Activated gamma-delta T cell treated with Interleukin-2 at 50 U/mL for 16 hours (primary cell): ENCODE measurements at places on chromosomes 3 and 15.

GRCh38 chr3:153180860-153181372, 18.9 kb downstream of the RAP2B start:
- no peak for DNase-seq

DNA sequence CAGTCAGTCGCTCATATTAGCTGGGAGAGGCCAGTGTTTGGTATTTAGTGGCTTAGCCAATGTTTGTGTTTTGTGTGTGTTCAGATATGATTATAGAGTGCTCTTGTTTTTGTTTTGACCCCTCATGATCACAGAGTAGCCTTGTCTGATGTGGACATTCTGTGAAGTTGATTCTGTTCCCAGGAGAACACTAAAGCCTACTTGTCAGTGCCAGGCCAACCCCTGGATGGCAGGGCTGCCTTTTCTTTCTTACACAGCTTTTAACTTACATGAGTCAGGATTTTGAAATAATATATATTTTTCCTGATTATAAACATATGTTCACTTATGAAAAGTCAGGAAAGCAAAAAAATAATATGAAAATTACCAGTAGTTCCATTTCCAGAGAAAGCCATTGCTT, 11.9 kb downstream of the CFAP161 start:
- no peak for DNase-seq

DNA sequence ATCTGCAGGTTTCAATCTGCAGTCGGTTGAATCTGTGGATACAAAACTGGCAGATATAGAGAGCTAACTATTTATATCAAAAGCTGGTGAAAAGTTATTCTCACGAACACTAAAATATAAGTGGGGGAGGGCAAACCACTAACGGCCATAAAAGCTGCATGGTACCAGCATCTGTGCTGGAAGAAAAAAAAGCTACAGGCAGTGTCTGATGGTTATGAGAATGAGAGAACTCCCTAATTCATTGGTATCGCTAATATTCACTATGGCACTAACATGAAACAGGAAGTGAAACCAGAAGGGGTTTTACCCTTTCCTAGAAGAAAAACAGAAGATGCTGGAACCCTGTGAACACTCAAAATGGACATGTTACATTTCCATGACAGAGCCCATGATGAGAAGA, 15.9 kb downstream of the CEP70 start:
- no peak for DNase-seq

GRCh38 chr3:140225996-140226395, 291.0 kb downstream of the CLSTN2 start:
- DNase-seq: no peak

DNA sequence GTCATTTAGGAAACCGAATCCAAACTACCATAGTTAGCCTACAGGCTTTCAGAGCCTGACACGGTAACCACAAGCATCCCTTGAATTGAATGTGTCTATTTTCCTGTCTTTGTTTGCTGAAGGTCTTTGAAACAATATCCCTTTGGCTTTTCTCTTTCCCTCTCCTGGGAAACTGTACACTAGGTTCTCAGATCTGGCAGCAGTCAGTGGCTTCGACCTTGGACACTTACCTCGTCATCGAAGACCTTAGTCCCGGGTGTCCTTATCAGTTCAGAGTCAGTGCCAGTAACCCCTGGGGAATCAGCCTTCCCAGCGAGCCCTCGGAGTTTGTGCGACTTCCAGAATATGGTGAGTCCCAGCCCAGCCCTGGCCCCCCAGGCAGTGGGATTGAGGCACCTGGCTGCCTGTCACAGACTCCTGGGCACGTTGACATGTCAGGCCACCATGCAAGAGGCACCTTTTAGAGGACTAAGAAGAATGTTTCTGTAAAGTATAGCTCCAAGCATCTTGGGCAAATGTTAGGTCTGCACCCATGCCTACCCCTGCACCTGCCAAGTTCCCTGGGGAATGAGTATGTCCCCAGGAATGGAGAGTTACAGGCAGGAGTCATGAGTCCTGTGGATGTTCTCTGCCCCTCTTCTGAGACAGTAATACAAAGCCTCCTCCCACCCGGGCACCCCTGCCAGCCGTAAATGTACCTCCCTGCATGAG, 30.4 kb upstream of the UMPS start:
- DNase-seq: no peak

- DNase-seq: no peak
Measured at GRCh38 chr3:88033079-88033478, 25.7 kb downstream of the CGGBP1 start.

DNA sequence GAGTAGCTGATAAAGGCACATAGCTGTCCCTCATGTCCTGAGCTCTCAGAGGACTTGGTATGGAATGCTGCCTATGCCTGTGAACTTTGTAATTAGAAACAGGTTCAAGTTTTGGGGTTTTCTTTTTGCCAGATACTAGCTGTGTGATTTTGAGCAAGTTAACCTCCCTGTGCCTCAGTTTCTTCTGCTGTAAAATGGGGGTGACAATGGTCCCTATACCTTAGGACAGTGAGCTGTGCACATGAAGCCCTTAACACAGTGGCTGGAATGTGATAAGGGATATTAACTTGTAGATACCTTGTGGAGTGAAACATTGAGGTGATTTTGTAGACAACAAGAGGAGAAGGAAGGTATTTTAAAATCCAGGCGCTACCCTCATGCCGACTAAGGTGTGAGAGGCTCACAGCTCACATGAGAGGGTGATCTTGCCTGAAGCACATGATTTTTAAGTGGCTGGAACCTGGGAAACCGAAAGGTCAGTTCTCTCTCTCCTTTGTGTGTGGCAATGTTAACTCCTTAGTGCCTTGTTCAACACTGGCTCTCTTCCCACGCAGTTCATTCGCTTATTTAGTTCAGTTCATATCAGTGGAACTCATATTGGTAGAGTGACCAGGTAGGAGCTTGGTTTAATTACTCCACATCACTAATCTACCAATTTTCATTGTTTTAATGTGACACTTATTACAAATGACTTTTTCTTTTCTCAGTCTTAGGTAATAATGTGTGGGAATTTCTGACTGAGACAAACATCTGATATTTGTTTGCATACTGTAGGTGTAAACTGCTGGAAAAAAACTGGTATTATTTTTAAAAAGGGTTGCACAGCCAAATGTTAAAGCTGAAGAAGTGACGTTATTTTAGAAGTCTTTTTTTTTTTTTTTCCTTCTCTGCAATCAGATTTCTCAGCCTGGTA, 236.2 kb downstream of the ITPR1 start:
- DNase-seq: no peak

DNA sequence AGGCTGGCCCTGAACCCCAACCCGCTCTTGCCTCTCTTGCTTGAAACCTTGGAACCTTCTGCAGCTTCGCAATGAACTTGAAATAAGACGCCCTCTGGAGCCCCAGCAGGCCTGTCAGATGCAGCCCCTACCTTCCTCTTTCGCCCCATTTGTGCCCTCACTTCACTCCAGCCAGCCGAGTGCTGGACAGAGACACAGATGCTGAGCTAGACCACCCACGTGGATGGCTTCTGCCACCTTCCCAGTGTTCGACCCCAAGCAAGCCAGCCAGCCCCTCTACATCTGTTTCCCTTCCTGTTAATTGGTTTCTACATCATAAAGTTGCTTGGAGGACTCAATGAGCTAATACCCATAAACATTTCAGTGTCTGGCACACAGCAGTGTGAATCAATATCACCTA, 23.8 kb upstream of the SNRPA1 start:
- no peak for DNase-seq

DNA sequence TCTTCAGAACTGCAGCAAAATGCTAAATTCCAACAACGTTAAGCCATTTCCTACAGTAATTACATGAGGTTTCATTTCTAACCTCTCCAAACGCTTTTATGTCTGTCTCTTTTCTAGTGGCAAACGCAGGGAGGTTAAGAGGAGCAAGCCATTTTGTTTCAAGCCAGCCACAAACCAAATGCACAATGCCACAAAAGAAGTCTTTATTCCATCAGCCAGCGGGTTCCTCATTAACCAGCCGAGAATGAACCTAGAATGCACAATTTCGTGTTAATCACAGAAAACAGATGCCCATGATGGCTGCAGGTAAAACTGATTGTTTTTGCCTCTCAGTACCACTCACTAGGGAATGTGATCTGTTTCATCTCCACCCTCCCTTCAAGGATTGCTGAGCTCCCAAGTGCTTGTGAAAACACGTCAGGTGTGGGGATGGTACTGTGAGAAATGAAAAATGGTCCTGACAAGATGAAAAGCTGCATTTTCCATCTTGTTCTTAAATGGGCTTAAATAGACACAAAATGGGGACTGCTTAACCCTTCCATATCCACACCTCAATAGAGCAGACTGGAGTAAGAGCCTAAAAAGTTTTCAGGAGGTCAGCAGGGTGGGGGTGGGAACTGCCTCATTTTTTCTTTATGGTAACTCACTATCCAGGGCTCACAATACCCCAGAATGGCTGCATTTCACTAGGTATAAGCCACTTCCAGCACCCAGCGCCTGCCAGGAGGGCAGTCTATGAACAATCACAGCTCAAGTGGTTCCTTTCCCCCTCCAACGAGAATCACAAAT, 277.1 kb downstream of the MAGI1 start:
- no peak for DNase-seq

GRCh38 chr15:66674756-66675155, 27.3 kb upstream of the SMAD6 start:
- no peak for DNase-seq
